ENCODE measurements at places on chromosomes 16 and 17.

- DNase-seq = no peak
Observed at GRCh38 chr17:4559966-4560365, 411 bp downstream of the GGT6 start.

- DNase-seq = no peak
Observed at GRCh38 chr17:36889770-36890349, 47.4 kb upstream of the LHX1 start.

- no peak for DNase-seq
Observed at GRCh38 chr17:50352693-50353599, 7.0 kb downstream of the XYLT2 start.

- no peak for DNase-seq
Observed at GRCh38 chr17:79752175-79752574, 21.4 kb downstream of the ENPP7 start.

DNA sequence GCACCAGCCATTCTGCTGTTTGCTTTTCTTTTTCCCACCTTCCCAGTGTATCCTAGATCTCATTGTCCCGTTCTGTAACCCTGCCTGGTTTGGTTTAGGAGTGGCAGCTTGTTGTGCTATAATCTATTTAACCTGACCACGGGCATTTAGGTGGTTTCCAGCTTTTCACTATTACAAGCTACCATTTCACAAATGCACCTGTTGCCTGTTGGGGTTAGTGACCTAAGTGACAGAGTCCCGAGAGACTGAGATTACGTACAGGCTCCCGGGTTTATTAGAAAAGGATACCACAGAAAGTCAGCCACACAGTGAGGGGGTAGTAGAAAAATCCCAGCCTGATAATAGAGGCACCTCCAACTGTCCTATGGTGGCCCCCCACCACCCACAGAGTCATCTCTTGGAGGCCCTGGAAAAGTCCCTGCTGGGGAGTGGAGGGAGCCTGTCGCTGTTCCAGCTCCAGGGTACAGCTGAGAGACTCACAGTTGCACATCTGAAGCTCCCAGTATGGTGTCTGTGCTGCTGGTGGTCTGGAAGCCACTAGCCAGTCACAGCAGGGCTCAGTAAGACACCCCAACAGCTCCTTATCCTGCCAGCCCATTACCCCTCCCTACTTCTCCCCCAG lies 21.2 kb downstream of the CLEC16A start:
- no peak for DNase-seq

GRCh38 chr17:43998552-43998951 lies 5.9 kb upstream of the NAGS start:
- DNase-seq = peak; percentile 24

DNA sequence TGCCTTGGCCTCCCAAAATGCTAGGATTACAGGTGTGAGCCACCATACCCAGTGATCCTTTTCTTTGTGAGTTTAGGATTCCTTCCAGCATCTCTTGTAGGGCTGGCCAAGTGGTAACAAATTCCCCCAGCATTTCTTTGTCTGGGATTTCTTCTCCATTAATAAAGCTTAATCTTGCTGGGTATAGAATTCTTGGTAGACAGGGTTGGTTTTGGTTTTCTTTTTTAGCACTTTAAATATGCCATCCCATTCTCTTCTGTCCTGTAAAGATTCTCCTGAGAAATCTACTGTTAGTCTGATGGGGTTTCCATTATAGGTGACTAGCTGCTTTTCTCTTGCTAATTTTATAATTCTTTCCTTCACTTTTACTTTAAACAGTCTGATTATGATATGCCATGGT lies 173.0 kb upstream of the TOM1L1 start:
- DNase-seq = no peak

GRCh38 chr16:31471241-31471874 lies 594 bp upstream of the TGFB1I1 start:
- DNase-seq = no peak

DNA sequence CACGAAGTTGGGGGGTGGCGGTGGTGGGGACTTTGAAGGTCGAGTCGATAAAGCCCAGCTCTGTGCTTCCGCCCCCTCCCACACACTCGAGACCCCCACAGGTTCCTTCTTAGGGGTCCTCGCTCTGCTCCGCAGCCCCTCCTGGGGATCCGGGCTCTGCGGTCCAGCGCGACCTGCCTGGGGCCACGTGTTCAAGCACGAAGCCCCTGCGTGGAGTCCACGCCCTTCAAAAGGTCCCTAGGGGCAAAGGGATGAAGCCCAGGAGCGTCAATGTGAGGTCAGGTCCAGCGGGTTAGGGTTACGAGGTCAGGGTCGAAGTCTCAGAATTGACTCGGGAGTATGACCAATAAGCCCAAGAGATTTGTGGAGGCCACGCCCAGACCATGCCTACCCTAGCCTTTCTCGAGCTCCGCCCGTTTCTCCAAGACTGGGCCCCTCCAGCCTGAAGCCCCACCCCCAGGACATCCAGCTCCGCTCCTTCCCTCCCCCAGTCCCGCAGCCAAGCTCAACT lies 786 bp upstream of the CACNA1G start:
- DNase-seq = no peak

DNA sequence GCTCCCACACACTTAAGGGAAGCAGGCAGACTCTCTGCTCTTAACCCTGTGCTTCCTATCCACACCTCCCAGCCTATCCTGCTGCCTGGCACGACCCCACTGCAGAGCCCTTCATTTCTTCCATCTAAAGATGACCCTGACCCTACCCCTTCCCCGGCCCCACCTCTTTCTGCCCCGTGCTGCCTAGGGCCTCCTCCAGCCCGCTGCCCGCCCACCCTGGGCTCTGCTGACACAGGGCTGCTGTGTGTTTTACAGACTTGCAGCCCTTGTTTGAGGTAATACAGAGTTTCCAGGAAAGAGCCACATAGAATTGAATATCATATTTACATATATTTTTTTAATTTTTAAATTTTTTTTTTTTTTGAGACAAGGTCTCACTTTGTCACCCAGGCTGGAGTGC lies 42.0 kb downstream of the MEOX1 start:
- DNase-seq = no peak

- no peak for DNase-seq
Observed at GRCh38 chr16:8430401-8430800, 159.9 kb downstream of the TMEM114 start.

- no peak for DNase-seq
Observed at GRCh38 chr16:16075488-16076422, 126.3 kb downstream of the ABCC1 start.

- DNase-seq = peak; percentile 24
Observed at GRCh38 chr17:66602659-66603384, 232.1 kb upstream of the CACNG5 start.

DNA sequence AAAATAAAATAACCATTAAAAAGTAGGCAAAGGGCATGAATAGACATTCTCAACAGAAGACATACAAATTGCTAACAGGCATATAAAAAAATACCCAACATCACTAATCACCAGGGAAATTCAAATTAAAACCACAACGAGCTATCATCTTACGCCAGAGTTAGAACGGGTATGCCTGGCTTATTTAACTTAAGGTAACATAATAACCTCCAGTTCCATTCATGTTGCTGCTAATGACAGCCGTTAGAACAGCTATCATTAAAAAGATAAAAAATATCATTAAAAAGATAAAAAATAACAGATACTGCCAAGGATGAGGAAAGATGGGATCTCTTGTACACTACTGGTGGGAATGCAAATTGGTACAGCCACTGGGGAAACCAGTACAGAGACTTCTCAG lies 89.3 kb downstream of the GAS7 start:
- no peak for DNase-seq

DNA sequence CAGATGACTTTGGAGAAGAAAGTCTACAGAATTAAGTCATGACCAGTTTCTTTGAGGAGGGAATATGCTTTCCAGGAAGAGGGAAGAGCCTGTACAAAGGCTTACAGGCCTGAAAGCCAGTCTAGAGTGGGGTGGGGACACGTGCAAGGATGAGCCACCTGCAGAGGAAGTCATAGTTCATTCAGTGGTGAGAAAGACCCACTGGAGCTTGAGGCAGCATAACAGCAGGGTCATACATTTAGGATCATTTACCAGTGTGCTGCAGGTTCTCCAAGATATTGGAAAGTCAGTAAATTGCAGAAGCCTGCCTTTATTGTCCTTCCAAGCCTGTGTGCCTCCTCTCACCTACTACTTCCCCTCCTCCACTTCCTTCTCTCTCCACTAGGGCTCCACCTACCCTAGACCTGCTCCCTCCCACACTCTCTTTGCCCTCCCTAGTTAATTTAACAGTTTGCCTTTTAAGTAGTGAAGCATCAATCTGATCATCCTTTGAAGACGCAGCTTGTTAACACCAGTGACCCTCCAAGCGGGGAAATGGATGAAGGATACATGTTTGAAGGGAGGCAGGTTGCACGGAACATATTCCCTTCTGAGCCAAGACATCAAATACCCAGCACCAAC lies 40.2 kb downstream of the CDRT15 start:
- no peak for DNase-seq

DNA sequence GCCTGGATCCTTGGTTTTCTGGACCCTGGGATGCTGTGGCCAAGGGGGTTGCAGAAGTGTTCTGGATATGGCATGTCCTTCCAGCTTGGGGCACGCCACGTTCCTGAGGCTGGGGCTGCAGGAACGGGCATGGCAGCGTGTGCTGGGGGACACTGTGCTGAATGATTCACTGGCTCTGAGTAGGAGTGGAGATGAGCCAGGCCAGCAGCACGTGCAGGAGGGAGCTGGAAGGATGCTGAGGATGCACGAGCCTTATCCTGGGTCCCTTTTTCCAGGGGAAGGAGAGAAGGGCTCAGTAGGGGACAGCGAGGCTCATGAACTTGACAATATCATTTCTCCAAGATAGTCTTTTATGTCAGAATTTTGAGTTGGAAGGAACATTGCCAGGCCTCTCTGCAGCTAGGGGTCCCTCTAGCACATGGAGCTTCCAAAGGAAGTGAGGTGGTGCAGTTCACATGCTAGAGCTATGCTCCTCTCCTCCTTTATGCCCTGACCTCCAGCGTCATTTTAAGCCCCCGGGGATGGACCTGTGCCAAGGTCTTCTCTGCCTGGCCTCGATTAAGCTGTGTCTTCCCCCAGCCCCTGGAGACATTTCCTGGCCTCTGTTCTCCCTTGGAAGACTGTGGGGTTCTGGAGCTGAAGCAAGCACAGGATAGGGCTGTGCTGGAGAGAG lies 125.9 kb downstream of the OR1D5 start:
- peak; percentile 38 for DNase-seq

DNA sequence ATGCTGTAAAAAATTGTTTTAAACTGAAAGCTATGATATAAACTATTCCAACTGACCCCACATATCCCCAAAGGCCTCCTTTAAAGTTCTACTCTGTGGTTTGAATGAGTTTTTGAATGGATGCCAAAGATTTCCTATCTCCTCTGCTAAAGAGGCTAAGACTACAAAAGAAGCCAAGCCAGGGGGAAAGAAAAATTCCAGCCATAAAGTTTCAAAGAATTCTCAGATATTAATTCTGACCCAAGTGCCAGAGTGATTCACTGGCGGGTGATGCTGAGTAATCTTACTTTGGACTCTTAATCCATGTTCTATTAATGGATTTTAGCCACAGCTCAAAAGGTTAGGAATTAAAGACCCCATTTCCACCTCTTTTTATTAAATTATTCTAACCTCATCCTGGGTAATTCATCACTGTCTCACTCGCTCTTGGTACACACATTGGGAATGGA lies 60.7 kb downstream of the HS3ST3A1 start:
- peak; percentile 97 for DNase-seq

GRCh38 chr17:65017207-65017774 lies 39.2 kb downstream of the GNA13 start:
- no peak for DNase-seq

DNA sequence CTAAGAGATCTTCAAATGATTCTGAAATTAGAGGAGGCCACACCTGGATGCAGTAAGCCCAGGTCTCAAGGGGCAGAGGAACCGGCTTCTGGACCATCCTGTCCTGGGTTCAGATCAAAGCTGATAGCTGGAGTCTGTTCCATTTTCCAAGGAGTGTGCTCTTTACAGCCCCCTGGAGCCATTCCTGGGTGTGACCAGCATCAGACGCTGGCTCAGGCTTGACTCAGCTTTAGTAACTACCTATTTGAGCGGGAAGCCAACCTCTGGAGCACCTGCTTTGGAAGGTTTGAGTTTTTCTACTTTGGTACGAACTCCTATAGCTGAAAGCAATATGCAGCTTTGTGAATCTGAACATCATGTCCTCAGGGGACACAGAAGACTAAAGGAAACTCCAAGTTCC lies 12.9 kb upstream of the BBS2 start:
- DNase-seq = no peak

- no peak for DNase-seq
Observed at GRCh38 chr17:19978209-19978802, 678 bp upstream of the AKAP10 start.

DNA sequence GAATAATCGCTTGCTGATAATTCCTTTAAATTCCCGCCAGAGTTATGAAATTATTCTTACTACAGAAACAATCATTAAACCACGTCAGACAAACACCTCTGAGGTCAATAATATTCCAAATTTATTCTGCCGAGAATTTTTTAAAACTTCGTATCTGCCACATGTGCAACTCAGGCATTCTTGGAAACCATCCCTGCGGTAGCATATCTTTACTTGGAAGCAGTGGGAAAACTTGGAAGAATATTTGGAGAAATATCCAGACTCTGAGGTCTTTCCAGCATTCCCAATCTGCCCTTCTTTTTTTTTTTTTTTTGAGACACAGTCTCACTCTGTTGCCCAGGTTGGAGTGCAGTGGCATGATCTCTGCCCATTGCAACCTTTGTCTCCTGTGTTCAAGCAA lies 2.0 kb upstream of the CCL11 start:
- no peak for DNase-seq

- DNase-seq = peak; percentile 11
Observed at GRCh38 chr16:11586856-11587642, at the start of gene LITAF. Gene LITAF (minus strand): TSS chr16:11586919. CDS start chr16:11556730, 30,189 bp downstream.

GRCh38 chr17:76397687-76398522 lies 13.5 kb downstream of the SPHK1 start:
- peak; percentile 81 for DNase-seq

DNA sequence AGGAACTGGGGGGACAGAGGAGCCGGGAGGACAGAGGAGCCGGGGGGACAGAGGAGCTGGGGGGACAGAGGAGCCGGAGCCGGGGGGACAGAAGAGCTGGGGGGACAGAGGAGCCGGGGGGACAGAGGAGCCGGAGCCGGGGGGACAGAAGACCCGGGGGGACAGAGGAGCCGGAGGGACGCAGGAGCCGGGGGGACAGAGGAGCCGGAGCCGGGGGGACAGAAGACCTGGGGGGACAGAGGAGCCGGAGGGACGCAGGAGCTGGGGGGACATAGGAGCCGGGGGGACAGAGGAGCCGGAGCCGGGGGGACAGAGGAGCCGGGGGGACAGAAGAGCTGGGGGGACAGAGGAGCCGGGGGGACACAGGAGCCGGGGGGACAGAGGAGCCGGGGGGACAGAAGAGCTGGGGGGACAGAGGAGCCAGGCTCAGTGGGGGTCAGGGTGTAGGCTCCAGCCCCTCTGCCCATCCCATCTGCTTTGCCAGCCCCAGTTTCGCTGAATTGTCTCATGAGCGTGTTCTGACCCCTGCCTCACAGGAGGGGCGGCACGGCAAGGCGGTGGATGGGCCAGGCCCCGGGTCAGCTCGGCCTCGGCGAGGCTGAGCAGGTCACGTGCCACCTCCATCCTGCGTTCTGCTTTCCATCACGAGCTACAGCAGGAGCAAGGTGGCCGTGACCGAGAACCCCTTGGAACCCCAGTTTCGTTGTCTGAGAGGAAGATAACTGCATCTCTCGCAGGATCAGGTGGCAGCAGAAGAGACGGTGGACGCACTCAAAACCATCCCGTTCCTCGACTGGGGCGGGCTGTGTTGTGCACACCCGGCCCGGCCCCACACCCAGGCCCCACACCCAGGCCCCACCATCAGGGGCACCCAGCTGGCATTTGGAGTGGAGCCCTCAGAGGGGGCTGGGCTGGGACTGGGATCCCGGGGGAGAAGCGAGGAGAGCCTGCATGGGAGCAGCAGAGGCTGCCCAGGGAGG lies 26.1 kb upstream of the CBFA2T3 start:
- DNase-seq = no peak

Data from HFFc6 (cell line).